ENCODE measurements at places on chromosomes 1 and 21. TPM values are rescaled to one million over a fixed set of nuclear protein-coding genes. Genes with fewer than 3 reads are reported as not detected.

TMEM54 gene
- total RNA-seq = 33.5 TPM

GRCh38 chr1:245652660-245653427, 498.1 kb downstream of the KIF26B start:
- H3K4me1 ChIP-seq = no peaks in the 10 kb centered on the region
- H3K36me3 ChIP-seq = no peaks in the 10 kb centered on the region
- no peak overlapping the region for H3K4me3 ChIP-seq
- no peaks in the 10 kb centered on the region for H3K27me3 ChIP-seq

DNA sequence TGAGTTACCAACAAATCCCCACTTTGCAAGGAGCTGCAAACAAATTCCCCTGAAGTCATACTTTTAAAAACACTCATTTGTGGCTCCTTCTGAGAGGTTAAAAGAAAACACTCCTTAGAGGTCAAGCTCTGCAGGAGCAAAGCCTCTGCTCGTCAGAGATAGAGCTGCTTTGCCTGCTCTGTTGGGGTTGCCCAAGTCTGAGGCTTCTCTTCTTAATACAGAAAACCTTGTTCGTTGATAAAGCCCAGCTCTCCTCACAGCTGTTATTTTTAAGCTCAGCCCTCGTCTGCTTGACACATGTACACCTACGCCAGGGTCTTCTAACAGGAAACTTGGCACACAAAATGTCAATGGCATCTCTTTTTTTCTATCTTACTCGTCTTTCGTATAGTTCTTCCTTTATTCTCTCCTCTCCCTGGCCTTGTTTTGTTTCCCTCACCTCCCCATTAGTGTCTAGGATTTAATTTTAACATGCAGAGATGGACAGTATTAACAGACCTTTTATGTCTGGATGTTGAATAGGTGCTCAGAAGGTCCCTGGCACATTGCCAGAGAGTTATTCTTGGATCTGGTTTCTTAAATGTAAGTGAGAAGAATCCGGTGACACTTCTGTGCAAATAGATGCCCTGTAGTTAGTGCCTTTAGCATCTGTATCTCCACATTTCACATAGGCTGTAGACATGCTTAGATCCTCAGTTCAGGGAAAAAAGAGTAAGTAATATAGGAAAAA, 86.0 kb downstream of the LRRC53 start:
- H3K4me1 ChIP-seq = no peaks in the 10 kb centered on the region
- no peaks in the 10 kb centered on the region for H3K27me3 ChIP-seq
- peak overlapping the region; percentile 61 for H3K27ac ChIP-seq
- peak; percentile 17 for DNase-seq

DNA sequence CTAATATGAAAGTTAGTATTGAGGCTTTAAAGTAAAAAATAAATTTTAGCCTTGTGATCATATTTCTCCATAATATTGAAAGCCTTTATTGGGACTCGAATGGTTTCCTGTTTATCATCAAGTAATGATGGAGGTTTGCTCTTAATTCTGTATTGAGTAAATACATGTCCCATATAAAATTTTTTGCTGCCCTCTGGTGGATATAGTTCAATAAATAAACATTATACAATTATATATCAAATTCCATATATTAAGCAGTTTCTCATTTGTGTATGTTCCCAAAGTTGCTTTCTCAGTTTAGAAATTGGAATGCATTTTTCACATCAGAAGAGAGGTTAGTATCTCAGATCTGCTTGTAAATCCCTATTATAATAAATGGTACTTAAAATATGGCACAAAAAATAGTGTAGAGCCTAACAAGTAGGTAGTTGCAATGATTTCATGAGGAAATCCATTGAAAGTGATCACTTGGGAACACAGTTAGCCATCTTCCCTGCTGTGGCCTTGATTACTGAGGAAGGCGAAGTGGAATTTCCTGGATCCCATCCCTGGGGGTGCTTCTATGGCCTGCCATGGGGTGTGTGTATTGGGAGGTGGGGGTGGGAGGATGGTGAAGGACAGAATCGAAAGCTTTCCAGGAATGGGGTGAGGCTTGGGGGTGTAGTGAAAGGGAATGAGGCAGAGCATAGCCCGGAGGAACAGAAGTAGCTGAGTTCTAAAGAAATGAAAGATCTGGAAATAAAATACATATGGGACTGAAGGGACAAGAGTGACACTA, 84.1 kb upstream of the C21orf91 start:
- DNase-seq = peak; percentile 56
- H3K27ac ChIP-seq = peak overlapping the region; percentile 54
- peaks cover 5% of the 10 kb centered on the region for H3K4me1 ChIP-seq
- H3K4me3 ChIP-seq = no peak overlapping the region
- H3K27me3 ChIP-seq = no peaks in the 10 kb centered on the region
- H3K36me3 ChIP-seq = no peaks in the 10 kb centered on the region

DNA sequence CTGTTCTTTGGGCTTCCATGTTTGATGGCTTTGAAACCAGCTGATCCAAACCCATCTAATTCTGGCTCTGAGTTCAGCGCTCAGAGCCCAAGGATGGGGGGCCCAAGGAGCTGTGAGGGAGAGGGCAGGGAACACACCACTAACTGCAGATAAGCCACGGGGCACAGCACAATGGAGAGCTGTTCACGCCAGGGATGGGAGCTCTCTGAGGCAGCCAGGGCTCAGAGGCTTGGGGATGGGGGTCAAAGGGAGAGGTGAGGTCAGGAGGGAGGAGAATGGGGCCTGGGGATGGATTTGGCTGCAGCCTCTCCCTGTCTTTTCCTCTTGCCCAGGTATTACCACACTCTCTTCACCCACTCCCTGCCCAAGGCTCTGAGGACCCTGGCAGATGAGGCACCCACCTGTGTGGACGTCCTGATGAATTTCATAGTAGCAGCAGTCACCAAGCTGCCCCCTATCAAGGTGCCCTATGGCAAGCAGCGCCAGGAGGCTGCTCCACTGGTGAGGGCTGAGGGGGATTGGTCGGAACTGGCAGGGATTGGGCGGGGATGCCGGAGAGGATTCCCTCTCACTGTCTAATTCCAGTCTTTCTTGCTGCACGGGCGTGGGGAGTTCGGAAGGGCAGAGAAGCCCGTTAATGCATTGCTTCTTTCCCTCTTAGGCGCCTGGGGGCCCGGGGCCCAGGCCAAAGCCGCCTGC, 11.3 kb downstream of the SLC30A2 start:
- H3K4me1 ChIP-seq = peaks cover 9% of the 10 kb centered on the region
- DNase-seq = no peak
- H3K27ac ChIP-seq = no peak overlapping the region
- no peaks in the 10 kb centered on the region for H3K27me3 ChIP-seq
- H3K4me3 ChIP-seq = peak overlapping the region; percentile 98

CASZ1 gene
- 3.6 TPM for total RNA-seq

LMOD1 gene
- 8.7 TPM for total RNA-seq

ADAMTS1 gene
- 113 TPM for total RNA-seq

SPRR1A gene
- total RNA-seq = not detected

FCRL2 gene
- not detected for total RNA-seq

DNA sequence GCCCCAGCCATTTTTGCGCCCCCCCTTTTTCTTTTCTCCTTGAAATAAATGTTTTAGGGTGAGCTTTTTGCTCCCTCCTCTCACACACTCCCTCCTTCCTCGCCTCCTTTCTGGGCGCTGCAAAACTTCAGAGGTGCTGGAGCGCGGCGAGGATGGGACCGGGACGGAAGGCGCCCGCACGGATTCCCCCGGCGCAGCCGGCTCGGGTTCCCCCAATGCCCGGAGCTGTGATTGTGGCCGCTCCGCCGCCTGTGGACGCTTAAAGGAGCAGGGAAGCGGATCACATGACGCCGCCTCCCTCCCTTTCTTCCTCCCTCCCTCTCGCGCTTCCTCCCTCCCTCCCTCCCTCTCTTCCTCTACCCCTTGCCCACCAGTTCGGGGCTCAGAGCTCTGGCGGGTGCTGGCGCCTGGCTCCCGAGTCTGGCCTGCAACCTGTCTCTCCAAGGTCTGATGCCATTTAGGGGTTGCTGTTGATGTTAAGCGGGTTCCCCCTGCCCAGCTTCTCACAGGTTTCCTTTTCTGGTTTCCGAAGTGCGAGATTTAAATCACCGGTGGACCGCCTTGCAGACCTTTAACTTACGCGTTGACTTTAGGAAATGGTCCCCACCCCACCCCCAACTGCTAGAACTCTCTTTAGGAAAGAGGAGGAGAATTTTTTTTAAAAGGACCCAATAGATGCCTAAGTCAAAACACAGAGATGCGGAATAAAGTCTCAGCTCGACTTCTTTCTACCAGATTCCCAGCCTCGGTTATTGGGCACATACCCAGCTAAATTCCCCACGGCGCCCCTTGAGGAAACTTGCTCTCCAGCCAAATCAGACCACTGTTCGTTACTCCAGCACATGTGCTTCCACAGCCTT, at the start of gene WLS:
TSS of gene WLS (minus strand) at position 235 of the 860 bp plus-strand sequence. CDS start at position 11, 224 bp downstream.
- peak within 1 kb of the TSS; percentile 92 for H3K4me3 ChIP-seq
- H3K27me3 ChIP-seq = no peaks in the 10 kb centered on the region
- H3K4me1 ChIP-seq = peaks cover 12% of the 10 kb centered on the region
- DNase-seq = peak; percentile 91

- no peaks in the 10 kb centered on the region for H3K4me1 ChIP-seq
- no peak for DNase-seq
- H3K36me3 ChIP-seq = no peaks in the 10 kb centered on the region
- no peak overlapping the region for H3K4me3 ChIP-seq
- no peaks in the 10 kb centered on the region for H3K27me3 ChIP-seq
These were observed 307.6 kb upstream of the PLXNA2 start for GRCh38 chr1:208551633-208552320.

- DNase-seq = no peak
- H3K4me1 ChIP-seq = no peaks in the 10 kb centered on the region
- no peaks in the 10 kb centered on the region for H3K27me3 ChIP-seq
- no peak overlapping the region for H3K4me3 ChIP-seq
These were observed 29.1 kb downstream of the CENPF start for GRCh38 chr1:214632091-214632490.

COL11A1 gene
- total RNA-seq = 150 TPM

DNA sequence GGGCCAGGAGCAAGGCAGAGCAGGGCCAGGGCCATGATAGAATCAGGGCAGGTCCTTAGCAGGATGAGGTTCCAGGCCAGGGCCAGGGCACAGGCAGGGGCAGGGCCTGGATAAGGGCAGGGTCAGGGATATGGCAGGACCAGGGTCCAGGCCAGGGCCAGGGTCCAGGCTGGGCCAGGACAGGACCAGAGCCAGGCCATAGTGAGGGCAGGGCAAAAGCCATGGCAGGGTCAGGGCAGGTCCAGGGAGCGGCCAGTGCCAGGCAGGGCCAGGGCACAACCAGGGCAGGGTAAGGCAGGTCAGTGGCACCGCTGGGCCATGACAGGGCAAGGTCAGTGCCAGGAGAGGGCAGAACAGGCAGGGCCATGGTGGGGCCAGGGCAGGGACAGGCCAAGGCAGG, 152.2 kb downstream of the LIPI start:
- no peaks in the 10 kb centered on the region for H3K4me1 ChIP-seq
- H3K4me3 ChIP-seq = no peak overlapping the region
- no peak overlapping the region for H3K27ac ChIP-seq
- DNase-seq = no peak
- H3K36me3 ChIP-seq = no peaks in the 10 kb centered on the region
- no peaks in the 10 kb centered on the region for H3K27me3 ChIP-seq

DNA sequence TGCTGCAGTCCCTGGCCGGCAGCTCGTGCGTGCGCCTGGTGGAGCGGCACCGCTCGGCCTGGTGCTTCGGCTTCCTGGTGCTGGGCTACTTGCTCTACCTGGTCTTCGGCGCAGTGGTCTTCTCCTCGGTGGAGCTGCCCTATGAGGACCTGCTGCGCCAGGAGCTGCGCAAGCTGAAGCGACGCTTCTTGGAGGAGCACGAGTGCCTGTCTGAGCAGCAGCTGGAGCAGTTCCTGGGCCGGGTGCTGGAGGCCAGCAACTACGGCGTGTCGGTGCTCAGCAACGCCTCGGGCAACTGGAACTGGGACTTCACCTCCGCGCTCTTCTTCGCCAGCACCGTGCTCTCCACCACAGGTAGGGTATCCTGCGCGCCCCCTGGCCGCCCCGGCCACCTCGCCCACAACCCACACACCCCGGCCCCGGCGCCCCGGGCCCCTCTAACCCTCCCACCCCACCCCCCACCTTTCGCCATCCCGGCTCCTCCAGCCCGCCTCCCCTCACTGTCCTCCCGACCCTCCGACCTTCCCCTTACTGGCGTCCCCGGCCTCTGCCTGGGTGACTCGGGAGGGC, 352 bp downstream of the KCNK1 start:
- no peaks in the 10 kb centered on the region for H3K27me3 ChIP-seq
- no peaks in the 10 kb centered on the region for H3K36me3 ChIP-seq
- peak overlapping the region; percentile 95 for H3K27ac ChIP-seq
- peak; percentile 70 for DNase-seq
- H3K4me3 ChIP-seq = peak overlapping the region; percentile 97

DNA sequence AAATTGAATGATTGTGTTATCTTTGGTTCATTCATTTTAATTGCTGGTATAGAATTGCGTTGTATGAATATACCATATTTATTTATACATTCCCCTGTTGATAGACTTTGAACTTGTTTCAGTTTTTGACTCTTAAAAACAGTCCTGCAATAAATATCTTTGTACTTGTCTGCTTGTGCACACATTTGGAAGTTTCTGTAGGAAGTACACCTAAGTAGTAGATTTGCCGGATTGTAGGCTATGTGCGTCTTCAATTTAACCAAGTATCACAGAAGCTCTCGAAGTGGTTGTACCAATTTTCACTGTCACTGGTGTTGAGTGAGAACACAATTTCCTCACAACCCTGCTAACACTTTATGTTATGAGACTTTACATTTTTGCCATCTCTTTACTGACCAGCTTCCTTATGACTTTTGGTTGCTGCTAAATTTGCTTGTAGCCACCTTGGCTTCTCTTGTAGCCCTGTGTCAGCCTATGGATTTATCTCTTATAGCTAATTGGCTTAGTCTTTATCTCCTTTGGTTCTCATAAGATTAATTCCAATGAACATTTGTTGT, 2.2 kb downstream of the TTC3 start:
- no peaks in the 10 kb centered on the region for H3K36me3 ChIP-seq
- peak overlapping the region; percentile 77 for H3K4me3 ChIP-seq
- no peak for DNase-seq
- H3K27me3 ChIP-seq = no peaks in the 10 kb centered on the region
- no peak overlapping the region for H3K27ac ChIP-seq

ZBTB8B gene
- total RNA-seq = 0.36 TPM

DNA sequence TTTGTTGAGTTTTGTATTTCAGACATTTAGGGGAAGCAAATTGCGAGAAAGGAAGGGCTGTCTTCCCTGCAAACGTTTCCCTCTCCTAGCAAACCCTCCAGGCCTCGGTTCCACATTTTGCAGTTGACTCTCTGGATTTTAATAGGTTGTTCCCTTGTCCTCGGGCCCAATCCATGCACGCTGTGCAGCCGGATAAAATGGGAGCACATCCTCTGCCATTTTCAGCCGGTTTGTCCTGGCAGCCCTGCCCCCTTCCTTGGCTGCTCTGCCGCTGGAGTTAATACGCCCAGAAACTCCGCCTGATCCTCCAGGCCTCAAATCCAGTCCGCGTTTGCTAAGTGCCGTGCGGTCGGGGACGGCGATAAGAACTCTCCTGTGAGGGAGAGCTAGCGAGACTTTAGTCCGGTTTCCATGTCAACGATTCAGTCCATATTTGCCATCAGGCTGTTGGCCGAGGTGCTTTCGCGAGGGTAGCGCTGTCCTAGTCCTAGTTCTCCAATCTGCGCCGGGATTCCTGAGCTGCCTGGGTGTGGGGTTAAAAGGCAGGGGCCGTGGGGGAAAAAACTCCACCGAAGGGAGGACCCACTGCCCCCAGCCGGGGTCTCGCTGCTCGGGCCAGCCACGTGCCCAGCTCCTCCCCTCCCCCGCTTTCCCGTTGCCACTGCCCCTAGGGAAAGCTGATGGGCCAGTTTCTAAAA, 2.9 kb upstream of the ARID1A start:
- H3K27me3 ChIP-seq = no peaks in the 10 kb centered on the region
- H3K36me3 ChIP-seq = no peaks in the 10 kb centered on the region
- peak; percentile 96 for DNase-seq
- peak overlapping the region; percentile 93 for H3K27ac ChIP-seq
- peaks cover 30% of the 10 kb centered on the region for H3K4me1 ChIP-seq
- peak overlapping the region; percentile 22 for H3K4me3 ChIP-seq

GRCh38 chr1:239538239-239538988, 152.0 kb downstream of the CHRM3 start:
- H3K27me3 ChIP-seq = no peaks in the 10 kb centered on the region
- no peak overlapping the region for H3K27ac ChIP-seq
- DNase-seq = no peak
- no peak overlapping the region for H3K4me3 ChIP-seq

All from hepatocyte (in vitro differentiated cells).